Adipocyte (in vitro differentiated cells): ENCODE measurements at places on chromosomes 1 and 21.

GRCh38 chr21:42850866-42851391 is 28.4 kb downstream of the WDR4 start:
- DNase-seq: no peak

DNA sequence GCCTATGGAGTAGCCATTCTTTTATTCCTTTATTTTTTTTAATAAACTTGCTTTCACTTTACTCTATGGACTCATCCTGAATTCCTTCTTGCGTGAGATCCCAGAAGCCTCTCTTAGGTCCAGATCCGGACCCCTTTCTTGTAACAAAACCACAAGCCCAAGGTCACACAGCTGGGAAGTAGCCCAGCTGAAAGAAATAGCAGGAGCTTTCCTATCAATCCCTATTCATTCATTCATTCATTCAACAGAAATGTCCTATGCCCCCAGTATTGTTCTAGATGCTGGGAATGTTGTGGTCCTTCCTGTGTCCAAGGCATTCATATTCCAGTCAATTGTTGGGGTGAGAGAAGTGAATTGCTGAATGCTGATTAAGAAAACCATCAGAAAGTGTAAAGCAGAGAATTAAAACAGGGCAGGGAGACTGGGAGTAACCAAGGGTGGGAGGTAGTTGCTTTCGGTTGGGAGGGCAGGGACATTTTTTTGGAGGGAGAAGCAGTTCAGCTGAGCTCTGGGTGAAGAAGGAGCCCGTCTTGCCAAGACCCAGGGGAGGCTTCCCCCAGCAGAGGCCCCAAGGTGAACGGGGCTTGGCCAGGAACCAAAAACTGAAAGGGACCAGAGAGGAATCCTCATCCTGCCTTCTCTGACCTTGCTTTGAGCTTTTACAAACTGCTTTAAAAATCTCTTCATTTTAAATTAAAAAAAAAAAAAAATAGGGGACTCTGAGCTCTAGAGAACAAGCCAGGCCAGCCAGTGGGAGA is 10.8 kb downstream of the PLA2G2D start:
- DNase-seq: no peak

- DNase-seq: no peak
These were observed 19.4 kb upstream of the GNG5 start for GRCh38 chr1:84525779-84526178.

DNA sequence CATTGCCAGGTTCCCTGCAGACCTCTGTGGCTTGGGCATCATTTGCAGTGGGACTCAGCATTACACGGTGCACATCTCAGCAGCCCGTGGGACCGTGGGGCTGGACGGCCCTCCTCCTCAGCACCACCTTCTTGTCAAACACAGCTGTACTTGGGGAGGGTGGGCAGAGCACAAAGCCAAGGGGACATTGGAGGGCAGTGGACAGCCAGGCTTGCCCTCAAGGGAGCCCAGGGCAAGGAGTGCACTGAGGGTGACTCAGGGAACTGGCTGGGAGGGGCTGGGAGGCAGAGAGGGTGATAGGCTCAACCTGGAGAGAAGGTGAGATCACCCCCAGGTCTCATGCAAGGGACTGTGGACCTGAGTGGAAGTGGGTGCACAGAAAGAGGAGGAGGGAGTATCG is 3.4 kb downstream of the CAPN9 start:
- DNase-seq: no peak

GRCh38 chr1:42816585-42817439 is at the start of the genes ERMAP and SVBP:
ERMAP (plus strand) TSS chr1:42817122; CDS start chr1:42830449, 13,327 bp downstream.
SVBP (minus strand) TSS chr1:42817397; CDS start chr1:42816544, 853 bp downstream.
- peak; percentile 97 for DNase-seq

DNA sequence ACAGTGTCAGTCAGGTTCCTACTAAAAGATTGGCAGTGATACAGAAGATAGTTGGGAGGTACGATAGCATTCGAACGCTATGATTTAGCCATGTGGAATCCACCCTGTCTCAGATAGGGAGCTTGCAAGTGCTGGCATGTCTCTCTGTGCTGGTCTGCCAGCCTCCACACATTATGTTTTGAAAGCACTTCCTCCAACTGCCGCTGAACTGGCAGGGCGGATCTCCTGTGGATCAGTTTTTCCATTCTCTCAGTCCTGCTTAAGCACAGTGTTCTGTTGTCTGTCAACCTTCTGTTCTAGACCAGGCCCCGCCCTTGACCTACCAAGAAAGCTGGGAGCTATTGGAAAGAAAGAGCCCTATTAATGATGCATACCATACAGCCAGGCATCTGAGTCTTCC is 65.5 kb upstream of the PALMD start:
- no peak for DNase-seq

- peak; percentile 94 for DNase-seq
These were observed 126.7 kb downstream of the PRRX1 start for GRCh38 chr1:170790651-170791071.

DNA sequence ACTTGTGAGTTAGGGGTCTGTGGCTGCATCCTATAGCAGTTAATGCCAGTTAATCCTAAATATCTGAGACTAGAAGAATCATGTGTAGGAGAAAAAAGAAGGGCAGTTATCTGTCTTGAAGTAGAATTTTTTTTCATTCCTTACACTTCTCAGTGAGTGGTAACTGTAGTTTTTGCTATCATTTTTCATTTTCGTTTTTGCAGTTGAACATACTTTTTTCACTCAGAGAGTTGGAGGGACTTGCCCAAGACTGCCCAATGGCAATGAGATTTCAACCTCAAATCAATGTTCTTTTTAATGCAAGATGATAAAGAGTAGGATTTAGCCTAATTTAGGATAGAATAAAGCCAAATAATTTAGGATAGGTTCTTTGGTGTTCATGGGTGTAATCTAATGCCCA is 5.5 kb downstream of the PRDX6 start:
- DNase-seq: no peak

- DNase-seq: no peak
These were observed 853 bp downstream of the TTC22 start for GRCh38 chr1:54800041-54800898.

DNA sequence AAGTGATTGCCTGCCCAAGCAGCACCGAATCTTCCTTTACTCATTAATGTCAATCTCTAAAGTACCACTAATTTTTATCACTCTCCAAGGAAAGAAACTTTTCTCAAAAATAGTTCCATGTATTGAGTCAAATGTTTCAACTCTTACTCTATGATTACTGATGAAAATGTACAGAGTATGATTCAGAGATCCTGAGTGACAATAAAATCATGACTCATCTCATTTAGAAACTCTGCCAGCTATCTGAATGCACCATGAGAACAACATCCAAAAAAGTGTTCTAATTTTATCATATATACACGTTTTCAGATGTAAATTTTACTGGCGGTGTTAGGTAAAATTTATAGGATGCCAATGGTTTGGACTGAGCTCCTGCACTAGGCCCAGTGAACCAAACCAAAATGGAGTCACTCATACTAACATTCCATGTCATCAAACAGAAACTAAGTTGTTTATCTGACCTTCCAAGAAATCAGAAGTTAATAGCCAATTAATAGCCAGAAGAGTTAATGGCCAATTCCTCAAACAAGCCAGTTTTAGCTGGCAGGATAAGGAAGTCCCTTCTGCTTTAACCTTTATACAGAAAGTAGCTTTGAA is 22.6 kb downstream of the PLPPR5 start:
- peak; percentile 46 for DNase-seq

GRCh38 chr1:168167806-168168205 is 11.0 kb upstream of the TIPRL start:
- DNase-seq: no peak

GRCh38 chr1:186454981-186455380 is 5.9 kb downstream of the PDC start:
- DNase-seq: no peak
